ENCODE measurements at places on chromosomes 4 and X.

GRCh38 chr4:182093431-182093831 lies 149.8 kb upstream of the TENM3 start:
- no peaks in the 10 kb centered on the region for H3K27me3 ChIP-seq
- H3K36me3 ChIP-seq: no peaks in the 10 kb centered on the region
- DNase-seq: no peak
- H3K27ac ChIP-seq: no peak overlapping the region
- no peaks in the 10 kb centered on the region for H3K4me1 ChIP-seq

GRCh38 chr4:26787461-26788340 lies 72.9 kb upstream of the STIM2 start:
- no peaks in the 10 kb centered on the region for H3K36me3 ChIP-seq
- no peak overlapping the region for H3K27ac ChIP-seq
- peak; percentile 27 for DNase-seq

DNA sequence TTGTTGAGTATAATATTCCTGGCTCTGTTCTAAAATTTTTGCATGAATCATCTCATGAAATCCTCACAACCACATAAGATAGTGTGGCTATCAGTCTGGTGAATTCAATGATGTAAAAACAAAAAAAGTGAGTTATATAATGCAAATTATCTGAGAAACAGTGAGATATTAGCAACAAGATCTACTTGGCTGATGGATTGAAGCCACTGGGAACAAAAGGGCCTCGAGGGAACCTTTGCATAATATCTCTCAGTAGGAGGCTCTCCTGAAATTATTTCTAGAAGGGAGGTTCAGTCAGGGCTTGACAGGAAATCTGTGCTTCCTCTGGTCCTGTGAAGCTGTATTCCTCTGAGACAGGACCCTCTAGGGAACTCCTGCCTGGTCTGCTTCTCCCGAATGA lies 30.1 kb upstream of the NUP54 start:
- no peaks in the 10 kb centered on the region for H3K36me3 ChIP-seq
- DNase-seq: no peak
- H3K4me3 ChIP-seq: no peak overlapping the region
- H3K27ac ChIP-seq: no peak overlapping the region

- H3K27me3 ChIP-seq: no peaks in the 10 kb centered on the region
- no peak overlapping the region for H3K4me3 ChIP-seq
- no peak for DNase-seq
- H3K36me3 ChIP-seq: peaks cover under 1% of the 10 kb centered on the region
- H3K4me1 ChIP-seq: no peaks in the 10 kb centered on the region
Measured at GRCh38 chrX:104195489-104196084, 29.3 kb downstream of the FAM199X start.

DNA sequence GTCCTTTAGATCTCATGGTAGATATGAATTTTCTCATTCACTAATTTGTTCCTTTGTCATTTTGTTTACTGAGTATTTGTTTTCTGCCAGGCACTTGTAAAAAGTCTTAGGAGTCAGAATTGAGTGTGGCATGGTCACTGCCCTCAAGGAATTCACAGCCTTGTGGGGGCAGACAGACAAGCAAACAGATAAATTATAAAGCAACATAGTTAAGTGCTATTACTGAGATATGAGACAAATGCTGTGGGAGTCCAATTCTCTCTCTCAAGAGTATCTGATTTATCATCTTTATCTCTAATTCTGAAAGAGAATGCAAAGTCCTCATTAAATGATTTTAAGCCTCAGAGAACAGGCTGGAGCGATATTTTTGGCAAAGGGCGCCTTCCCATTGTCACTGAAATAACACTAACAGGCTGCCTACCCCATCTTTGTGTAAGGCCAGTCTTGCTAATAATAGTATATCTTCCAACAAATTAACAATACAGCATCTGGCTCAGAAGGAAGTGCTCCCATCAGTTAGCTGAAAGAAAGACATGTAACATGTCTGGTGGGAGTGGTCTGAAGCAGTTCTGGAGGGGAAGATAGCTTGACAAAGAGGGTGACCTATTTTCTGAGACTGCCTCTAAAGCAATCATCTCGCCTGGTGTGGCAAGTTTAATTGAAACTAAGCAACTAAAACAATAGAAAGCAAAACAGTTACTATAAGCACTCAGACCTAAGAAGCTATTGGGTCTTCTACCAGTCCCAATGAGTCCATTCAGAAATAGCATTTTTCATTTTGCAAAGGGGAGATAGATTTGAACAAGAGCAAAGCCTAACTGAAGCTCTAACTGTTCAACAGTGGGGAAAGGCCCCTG lies 61.5 kb upstream of the AMOT start:
- no peaks in the 10 kb centered on the region for H3K36me3 ChIP-seq
- H3K4me3 ChIP-seq: no peak overlapping the region
- H3K27ac ChIP-seq: no peak overlapping the region

GRCh38 chr4:100569196-100569595 lies 51.4 kb upstream of the EMCN start:
- peak overlapping the region; percentile 64 for H3K27ac ChIP-seq
- no peak for DNase-seq
- peaks cover 13% of the 10 kb centered on the region for H3K4me1 ChIP-seq
- peak overlapping the region; percentile 49 for H3K4me3 ChIP-seq
- peaks cover 6% of the 10 kb centered on the region for H3K27me3 ChIP-seq

GRCh38 chr4:13525606-13526281 lies 18.6 kb downstream of the NKX3-2 start:
- H3K4me1 ChIP-seq: peaks cover 11% of the 10 kb centered on the region
- no peaks in the 10 kb centered on the region for H3K36me3 ChIP-seq
- H3K27ac ChIP-seq: no peak overlapping the region
- H3K4me3 ChIP-seq: no peak overlapping the region
- peaks cover 93% of the 10 kb centered on the region for H3K27me3 ChIP-seq

- H3K4me1 ChIP-seq: peaks cover 1% of the 10 kb centered on the region
- no peak overlapping the region for H3K4me3 ChIP-seq
- H3K27me3 ChIP-seq: no peaks in the 10 kb centered on the region
- no peak for DNase-seq
Measured at GRCh38 chr4:87375719-87376291, 15.2 kb downstream of the HSD17B11 start.

GRCh38 chr4:102444752-102445151 lies 56.4 kb upstream of the NFKB1 start:
- peaks cover 4% of the 10 kb centered on the region for H3K27me3 ChIP-seq
- H3K4me1 ChIP-seq: peaks cover 33% of the 10 kb centered on the region
- DNase-seq: no peak
- no peak overlapping the region for H3K27ac ChIP-seq
- no peak overlapping the region for H3K4me3 ChIP-seq
- H3K36me3 ChIP-seq: no peaks in the 10 kb centered on the region

- no peaks in the 10 kb centered on the region for H3K36me3 ChIP-seq
- no peak for DNase-seq
- no peaks in the 10 kb centered on the region for H3K4me1 ChIP-seq
- H3K4me3 ChIP-seq: no peak overlapping the region
- H3K27ac ChIP-seq: no peak overlapping the region
Measured at GRCh38 chrX:11597479-11597878, 68.2 kb downstream of the ARHGAP6 start.

GRCh38 chr4:104772849-104773248 lies 278.2 kb upstream of the CXXC4 start:
- H3K4me1 ChIP-seq: peaks cover 3% of the 10 kb centered on the region
- H3K27ac ChIP-seq: no peak overlapping the region
- H3K27me3 ChIP-seq: no peaks in the 10 kb centered on the region
- H3K36me3 ChIP-seq: no peaks in the 10 kb centered on the region
- DNase-seq: no peak

- DNase-seq: no peak
- H3K36me3 ChIP-seq: no peaks in the 10 kb centered on the region
- no peak overlapping the region for H3K27ac ChIP-seq
- H3K27me3 ChIP-seq: no peaks in the 10 kb centered on the region
- H3K4me1 ChIP-seq: no peaks in the 10 kb centered on the region
- no peak overlapping the region for H3K4me3 ChIP-seq
Measured at GRCh38 chr4:181982437-181982836, 260.8 kb upstream of the TENM3 start.

- H3K27me3 ChIP-seq: peaks cover 4% of the 10 kb centered on the region
- no peaks in the 10 kb centered on the region for H3K36me3 ChIP-seq
- no peak overlapping the region for H3K27ac ChIP-seq
Measured at GRCh38 chr4:77595364-77595973, 10.2 kb upstream of the CXCL13 start.

GRCh38 chrX:43096830-43097229 lies 318.9 kb upstream of the PPP1R2C start:
- no peak overlapping the region for H3K4me3 ChIP-seq
- H3K27me3 ChIP-seq: no peaks in the 10 kb centered on the region
- H3K4me1 ChIP-seq: no peaks in the 10 kb centered on the region
- no peaks in the 10 kb centered on the region for H3K36me3 ChIP-seq

GRCh38 chr4:133618963-133619362 lies 469.9 kb downstream of the PCDH10 start:
- no peaks in the 10 kb centered on the region for H3K36me3 ChIP-seq
- no peak overlapping the region for H3K27ac ChIP-seq
- no peaks in the 10 kb centered on the region for H3K27me3 ChIP-seq
- H3K4me3 ChIP-seq: no peak overlapping the region
- no peaks in the 10 kb centered on the region for H3K4me1 ChIP-seq
- no peak for DNase-seq

GRCh38 chr4:75168548-75168947 lies 235.6 kb downstream of the PARM1 start:
- no peak overlapping the region for H3K4me3 ChIP-seq
- no peaks in the 10 kb centered on the region for H3K4me1 ChIP-seq
- H3K27me3 ChIP-seq: no peaks in the 10 kb centered on the region
- DNase-seq: no peak
- H3K36me3 ChIP-seq: no peaks in the 10 kb centered on the region
- H3K27ac ChIP-seq: no peak overlapping the region

GRCh38 chr4:111849746-111850284 lies 295.4 kb upstream of the FAM241A start:
- H3K27ac ChIP-seq: no peak overlapping the region
- H3K36me3 ChIP-seq: no peaks in the 10 kb centered on the region
- no peaks in the 10 kb centered on the region for H3K4me1 ChIP-seq
- H3K27me3 ChIP-seq: no peaks in the 10 kb centered on the region

DNA sequence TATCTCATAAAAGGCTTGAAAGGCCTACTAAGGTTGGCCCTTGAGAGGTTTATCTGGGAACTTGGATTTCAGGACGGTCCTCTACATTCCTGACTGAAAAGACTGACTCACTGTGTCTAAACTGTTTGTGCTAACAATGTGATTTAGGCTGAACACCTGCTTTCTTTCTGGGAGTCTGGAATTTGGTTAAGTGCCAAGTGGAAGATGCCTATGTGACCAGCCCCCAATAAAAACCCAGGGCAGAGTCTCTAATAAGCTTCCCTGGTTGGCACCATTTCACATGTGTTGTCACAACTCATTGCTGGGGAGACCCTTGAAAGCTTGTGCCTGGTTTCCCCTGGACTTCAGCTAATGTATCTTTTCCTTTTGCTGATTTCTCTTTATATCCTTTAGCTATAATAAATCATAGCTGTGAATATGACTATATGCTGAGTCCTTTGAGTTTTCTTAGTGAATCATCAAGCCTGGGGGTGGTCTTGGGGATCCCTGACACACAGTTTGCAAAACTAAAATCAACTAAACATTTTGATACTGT lies 55.1 kb downstream of the GPR82 start:
- H3K36me3 ChIP-seq: peaks cover 4% of the 10 kb centered on the region
- H3K27me3 ChIP-seq: no peaks in the 10 kb centered on the region
- no peak overlapping the region for H3K4me3 ChIP-seq
- H3K27ac ChIP-seq: no peak overlapping the region

DNA sequence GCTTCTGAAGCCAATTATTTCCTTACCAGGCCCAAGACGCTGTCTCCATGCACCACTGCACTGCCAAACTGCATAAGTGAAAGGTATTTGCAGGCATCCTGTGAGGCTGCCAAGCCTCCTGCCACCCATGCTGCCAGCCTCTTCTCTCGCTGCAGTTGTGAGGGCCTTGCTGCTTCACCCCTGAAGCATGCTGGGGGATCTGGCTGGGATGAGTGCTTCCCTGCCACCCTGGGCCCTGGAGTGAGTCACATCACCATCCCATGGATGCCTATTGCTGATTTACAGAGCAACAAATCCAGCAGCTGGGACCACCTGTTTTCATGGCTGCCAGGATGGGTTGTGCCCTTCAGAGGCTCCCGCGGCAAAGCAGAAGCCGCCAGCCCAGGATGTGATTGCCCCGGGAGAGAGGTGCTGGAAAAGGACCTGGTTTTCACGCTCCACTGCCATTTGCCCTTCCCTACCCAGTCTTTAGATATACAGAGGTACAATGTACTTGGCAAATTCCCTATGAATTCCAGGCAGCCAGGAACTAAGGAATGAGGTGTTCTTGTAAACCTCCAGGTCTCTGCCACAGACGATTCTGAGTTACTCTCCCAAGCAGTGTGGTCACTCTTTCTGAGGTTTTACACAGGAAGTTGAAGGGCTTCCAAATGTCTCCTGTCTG lies 41.5 kb upstream of the PTCHD1 start:
- no peaks in the 10 kb centered on the region for H3K36me3 ChIP-seq
- H3K4me1 ChIP-seq: no peaks in the 10 kb centered on the region
- no peak overlapping the region for H3K4me3 ChIP-seq
- no peaks in the 10 kb centered on the region for H3K27me3 ChIP-seq
- no peak overlapping the region for H3K27ac ChIP-seq

DNA sequence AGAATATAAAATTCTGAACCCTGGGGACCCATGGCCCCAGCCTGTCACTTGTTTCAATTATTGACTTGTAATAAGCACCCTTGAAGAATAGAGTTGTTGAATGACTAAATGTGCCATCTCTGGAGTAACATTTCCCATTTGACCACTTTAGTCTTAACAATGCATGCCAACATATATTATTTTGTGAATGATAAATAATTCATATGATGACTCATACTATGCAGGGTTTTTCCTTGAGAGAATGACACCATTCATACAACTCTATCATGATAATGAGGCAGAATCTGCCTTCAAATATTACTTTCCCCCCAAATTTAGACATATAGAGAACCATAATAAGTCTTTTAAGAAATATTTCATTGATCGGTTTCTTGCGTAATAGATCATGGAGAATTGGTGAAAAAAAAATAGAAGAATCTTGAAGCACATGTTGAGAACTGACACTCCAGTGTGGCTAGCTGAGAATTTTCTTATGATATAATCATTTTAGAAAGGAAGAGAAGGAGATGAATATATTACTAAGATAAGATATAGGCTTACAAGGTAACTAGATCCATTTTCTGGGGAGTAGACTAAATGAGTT lies 404.5 kb downstream of the GRXCR1 start:
- no peak for DNase-seq
- no peaks in the 10 kb centered on the region for H3K4me1 ChIP-seq
- H3K27me3 ChIP-seq: no peaks in the 10 kb centered on the region
- H3K4me3 ChIP-seq: no peak overlapping the region
- H3K36me3 ChIP-seq: no peaks in the 10 kb centered on the region

GRCh38 chrX:39487166-39487968 lies 610.4 kb downstream of the BCOR start:
- no peaks in the 10 kb centered on the region for H3K27me3 ChIP-seq
- H3K4me3 ChIP-seq: no peak overlapping the region
- H3K27ac ChIP-seq: no peak overlapping the region
- peaks cover 19% of the 10 kb centered on the region for H3K4me1 ChIP-seq
- H3K36me3 ChIP-seq: no peaks in the 10 kb centered on the region

- no peak overlapping the region for H3K27ac ChIP-seq
- DNase-seq: peak; percentile 82
- H3K36me3 ChIP-seq: no peaks in the 10 kb centered on the region
- peaks cover 2% of the 10 kb centered on the region for H3K27me3 ChIP-seq
Measured at GRCh38 chr4:146243141-146243882, 29.0 kb downstream of the REELD1 start.

GRCh38 chrX:18875256-18875878 lies 108.5 kb downstream of the PHKA2 start:
- H3K27me3 ChIP-seq: no peaks in the 10 kb centered on the region
- H3K4me3 ChIP-seq: no peak overlapping the region
- H3K36me3 ChIP-seq: no peaks in the 10 kb centered on the region

- no peaks in the 10 kb centered on the region for H3K27me3 ChIP-seq
- no peaks in the 10 kb centered on the region for H3K36me3 ChIP-seq
- no peak overlapping the region for H3K27ac ChIP-seq
Measured at GRCh38 chr4:24937176-24937916, 24.5 kb upstream of the CCDC149 start.
